ENCODE measurements at places on chromosomes 3 and 15.

DNA sequence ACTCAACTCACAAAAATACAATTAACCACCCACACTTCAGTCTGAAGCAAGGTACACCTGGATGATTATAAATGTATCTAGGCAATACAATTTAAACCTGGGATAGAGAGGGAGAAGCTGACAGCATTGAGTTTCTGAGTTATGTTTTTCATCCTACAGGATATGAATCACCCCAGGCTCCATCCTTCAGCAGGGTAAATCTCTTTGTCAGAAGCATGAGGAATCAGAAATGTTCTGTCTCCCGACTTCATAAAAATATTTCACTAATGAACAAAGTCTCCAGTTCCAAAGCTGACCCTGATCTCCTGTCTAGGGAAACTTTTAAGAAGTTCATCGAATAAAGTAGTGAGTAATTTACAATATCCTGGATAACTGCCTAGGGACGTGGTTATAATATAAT, 25.5 kb upstream of the FRMD4B start:
- DNase-seq, result no peak

- no peak for DNase-seq
These were observed 90.2 kb upstream of the SNTN start for GRCh38 chr3:63562323-63562722.

DNA sequence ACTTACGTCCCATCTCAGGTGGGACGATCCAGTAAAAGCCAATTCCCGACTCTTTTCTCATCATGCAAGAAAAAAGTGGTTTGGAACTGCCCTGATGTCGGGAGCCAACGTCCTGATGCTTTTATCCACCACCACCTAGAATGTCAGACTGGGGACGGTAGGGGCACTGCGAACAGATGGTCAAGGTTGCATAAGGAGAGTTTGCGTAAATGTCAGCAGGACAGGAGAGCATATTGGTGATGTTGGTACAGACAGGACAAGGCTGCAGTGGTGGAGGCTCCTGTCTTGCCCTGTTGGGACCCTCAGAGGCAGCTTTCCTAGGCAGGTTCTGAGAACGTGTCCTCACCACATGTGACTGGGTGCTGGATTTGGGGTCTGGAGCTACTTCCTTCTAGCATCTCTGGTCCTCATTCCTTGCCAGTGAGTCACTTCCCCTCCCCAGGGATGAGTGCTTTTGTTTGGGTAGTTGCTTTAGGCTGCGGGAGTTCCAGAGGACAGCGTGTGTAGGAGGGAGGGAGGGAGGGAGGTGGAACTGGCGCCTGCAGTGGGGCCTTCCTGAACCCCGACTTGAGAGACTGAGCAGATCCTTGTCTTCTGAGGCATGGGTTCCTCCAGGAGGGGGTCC, 21.0 kb downstream of the THSD4 start:
- DNase-seq, result no peak

DNA sequence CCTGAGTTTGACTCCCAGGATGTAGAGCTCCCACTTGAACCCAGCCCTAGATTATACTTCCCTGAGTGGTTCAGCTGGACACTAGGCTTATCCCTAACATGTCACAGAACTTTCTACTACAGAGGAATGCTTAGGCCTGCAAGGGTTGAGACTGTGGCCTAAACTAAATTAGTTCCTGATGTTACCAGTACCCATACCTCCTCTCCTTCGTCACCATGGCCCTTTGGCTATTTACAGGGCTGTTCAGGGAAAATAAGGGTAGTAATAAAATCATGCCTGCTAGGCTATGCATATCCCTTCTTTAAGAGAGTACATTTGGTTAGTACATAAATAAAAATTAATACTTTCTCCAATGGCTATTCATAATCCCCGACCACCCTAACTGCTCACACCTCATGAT, 356.4 kb upstream of the RASGRP1 start:
- DNase-seq, result no peak
